ENCODE measurements at places on chromosomes 3 and 15.

- DNase-seq: no peak
Observed at GRCh38 chr3:37456270-37456708, 281.9 kb upstream of the LRRFIP2 start.

- no peak for DNase-seq
Observed at GRCh38 chr15:67266870-67267269, 12.3 kb downstream of the IQCH start.

GRCh38 chr15:65259367-65259797 is 27.3 kb downstream of the PARP16 start:
- no peak for DNase-seq

- no peak for DNase-seq
Observed at GRCh38 chr15:99566157-99566897, 543 bp downstream of the MEF2A start.

GRCh38 chr3:126525853-126526667 is 2.1 kb downstream of the CHST13 start:
- no peak for DNase-seq

DNA sequence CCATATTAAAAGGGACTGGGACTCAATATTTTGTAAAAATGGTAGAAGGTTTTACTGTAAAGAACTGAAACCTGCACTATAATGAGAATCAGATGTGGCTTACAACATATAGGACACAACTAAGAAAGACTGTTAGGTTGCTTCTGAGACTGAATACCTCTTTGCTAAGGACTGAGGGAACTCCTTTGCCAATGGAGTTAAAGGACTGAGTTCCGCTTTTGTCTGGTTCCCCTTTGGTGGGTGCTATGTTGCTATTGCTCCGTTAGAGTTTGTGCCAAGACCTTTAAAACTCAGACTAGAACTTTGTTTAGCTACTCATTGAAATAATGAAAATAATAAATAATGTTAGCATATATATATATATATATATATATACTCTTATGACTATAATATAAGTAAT is 147.8 kb upstream of the KCNMB2 start:
- no peak for DNase-seq

DNA sequence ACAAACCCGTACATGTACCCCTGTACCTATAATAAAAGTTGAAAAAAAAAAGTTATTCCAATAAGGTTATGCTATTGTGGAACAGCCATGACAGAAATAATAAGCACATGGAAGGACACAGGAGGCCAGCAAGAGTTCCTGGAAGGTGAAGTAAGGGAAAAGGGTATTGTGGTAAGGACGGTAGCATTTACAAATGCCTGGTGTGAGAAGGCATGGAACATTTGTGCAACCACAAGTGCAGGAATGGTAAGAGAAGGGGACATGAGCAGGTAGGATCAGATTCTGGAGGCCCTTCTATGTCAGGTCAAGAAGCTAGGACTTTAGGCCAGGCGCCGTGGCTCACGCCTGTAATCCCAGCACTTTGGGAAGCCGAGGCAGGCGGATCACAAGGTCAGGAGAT is 82.5 kb downstream of the PPP2R3A start:
- no peak for DNase-seq

GRCh38 chr3:48426944-48427629 is 2.8 kb downstream of the PLXNB1 start:
- DNase-seq: no peak

DNA sequence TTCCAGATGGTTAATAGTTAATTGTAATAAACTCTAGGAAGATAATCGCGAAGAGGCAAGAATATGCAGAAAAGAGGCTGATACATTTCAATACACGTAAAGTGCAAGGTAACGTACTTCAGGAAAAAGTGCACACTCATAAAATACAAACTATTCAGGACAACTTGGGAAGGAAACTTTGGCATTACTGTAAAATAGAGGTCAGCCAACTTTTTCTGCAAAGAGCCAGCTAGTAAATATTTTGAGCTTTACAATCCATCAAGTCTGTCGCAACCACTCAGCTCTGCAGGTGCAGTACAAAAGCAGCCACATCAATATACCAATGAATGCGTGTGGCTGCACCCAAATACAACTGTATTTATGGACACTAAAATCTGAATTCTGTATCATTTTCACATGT is 51.6 kb upstream of the THUMPD3 start:
- DNase-seq: no peak

DNA sequence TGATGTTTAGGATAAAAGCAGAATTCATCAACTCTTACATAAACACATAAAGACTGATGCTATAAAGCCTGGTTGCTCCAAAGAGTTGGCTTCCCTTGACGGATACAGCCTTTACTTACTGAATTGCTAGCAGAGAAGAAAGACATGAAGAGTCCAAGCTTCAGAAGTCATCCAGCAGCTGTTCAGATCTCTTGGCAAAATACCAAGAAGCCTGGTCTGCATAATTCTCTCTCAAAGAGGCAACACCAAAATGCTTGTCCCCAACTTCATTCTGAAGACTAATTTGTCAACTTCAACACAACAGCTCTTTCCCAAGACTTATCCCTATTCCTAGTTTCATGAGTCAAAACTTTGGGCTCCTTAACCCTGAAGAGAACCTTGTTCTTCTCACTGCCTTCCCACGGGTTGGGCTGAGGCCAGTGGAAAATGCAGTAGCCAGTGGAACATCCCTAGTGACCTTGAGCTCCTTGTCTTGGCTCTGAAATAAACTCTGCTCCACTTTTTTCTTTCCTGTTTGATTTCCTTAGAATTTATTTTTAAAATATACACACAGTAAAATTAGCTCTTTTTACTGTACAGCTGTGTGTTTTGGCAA is 119.2 kb upstream of the THBS1 start:
- DNase-seq: no peak

GRCh38 chr3:156209631-156210335 is 89.4 kb downstream of the KCNAB1 start:
- DNase-seq: no peak

GRCh38 chr3:32531010-32531647 is 28.5 kb upstream of the CMTM6 start:
- DNase-seq: no peak

DNA sequence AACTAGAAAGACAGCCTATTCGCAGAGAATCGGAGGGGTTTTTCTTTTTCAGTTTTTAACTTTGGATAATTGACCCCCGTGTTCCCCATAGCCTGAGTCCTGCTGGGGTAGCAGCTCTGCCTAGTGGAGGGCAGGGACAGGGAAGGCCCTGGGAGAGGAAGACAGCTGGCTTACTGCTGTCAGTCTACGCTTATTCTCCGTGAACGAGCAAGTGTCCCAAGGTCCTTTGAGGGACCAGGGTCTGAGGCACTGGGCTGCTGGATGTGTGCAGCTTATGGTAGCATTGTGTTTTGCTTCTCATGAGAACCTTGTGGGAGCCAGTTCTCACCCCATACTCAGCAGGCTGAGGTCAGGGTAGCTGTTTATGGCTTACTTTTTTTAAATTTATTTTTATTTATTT is 3.0 kb downstream of the LIMD1 start:
- DNase-seq: no peak

DNA sequence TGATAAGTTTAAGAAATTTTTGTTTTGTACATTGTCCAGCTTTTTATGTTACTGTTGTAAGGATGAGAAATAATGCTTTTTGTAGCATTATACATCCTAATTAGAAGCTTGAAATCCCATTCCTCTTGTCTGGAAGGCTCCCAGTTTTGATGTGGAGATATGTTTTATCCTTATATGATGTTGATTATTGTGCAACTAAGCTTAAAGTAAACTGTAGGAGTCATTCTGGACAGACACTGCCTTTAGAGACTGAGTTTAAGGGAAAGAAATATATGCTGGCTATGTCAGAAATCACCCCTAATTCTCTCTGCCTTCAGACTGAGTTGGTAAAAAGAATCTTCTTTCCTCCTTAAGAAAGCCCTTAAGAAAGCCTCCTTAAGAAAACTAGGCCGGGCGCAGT is 670.4 kb downstream of the ZPLD1 start:
- DNase-seq: no peak

DNA sequence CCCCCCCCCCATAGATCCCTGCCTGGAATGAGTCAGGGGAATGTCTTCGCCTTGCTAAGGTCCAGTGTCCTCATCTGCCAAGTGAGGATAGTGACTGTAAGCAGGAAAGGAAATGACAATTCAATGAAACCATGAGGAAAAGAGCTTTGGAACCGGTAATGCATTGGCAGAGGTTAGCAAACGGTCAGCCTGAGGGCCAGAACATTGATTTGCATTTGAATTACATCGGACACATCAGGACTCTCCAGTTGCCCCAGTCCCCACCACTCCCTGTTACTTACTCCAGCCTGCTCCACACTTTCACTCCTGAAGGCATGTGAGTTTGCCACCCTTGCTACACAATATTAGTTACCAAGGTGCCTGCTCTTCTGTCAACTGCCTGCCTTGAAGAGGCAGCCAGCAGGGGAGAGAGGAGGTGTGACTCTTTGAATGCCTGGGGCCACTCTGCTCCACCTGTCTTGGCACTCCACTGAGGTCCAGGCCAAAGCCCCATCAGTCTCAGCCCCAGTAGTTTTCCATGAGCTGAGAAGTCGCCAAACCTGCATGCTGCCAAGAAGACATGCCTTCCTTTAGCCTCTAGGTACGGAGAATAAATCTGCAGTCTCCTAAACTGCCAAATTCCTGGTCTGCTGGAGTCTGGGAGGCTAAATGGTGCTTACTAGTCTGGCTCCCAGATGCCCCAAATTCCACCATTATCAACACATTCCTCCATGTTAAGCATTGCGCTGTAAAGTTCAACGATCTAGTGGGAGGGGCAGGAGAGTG is 191.7 kb upstream of the TLE3 start:
- no peak for DNase-seq

- DNase-seq: no peak
Observed at GRCh38 chr15:26050984-26051383, 187.9 kb upstream of the ATP10A start.

GRCh38 chr3:113234028-113234427 is 22.7 kb downstream of the BOC start:
- no peak for DNase-seq

DNA sequence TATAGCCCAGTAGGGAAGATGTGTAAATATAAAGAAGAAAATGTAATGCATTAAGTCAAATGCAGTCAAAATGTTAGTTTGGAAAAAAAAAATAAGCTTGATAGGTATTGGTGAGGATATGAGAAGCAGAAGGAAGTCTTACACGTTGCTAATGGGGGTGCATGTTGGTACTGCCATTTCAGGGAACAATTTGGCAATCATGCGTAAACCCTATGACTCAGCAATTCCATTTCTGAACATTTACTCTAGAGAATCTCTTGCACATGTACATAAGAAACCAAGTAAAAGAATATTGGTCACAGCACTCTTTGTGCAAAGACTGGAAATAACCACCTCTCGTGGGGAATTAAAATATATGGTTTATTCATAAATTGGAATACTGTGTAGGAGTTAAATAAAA is 35.5 kb upstream of the TIMP4 start:
- DNase-seq: no peak

DNA sequence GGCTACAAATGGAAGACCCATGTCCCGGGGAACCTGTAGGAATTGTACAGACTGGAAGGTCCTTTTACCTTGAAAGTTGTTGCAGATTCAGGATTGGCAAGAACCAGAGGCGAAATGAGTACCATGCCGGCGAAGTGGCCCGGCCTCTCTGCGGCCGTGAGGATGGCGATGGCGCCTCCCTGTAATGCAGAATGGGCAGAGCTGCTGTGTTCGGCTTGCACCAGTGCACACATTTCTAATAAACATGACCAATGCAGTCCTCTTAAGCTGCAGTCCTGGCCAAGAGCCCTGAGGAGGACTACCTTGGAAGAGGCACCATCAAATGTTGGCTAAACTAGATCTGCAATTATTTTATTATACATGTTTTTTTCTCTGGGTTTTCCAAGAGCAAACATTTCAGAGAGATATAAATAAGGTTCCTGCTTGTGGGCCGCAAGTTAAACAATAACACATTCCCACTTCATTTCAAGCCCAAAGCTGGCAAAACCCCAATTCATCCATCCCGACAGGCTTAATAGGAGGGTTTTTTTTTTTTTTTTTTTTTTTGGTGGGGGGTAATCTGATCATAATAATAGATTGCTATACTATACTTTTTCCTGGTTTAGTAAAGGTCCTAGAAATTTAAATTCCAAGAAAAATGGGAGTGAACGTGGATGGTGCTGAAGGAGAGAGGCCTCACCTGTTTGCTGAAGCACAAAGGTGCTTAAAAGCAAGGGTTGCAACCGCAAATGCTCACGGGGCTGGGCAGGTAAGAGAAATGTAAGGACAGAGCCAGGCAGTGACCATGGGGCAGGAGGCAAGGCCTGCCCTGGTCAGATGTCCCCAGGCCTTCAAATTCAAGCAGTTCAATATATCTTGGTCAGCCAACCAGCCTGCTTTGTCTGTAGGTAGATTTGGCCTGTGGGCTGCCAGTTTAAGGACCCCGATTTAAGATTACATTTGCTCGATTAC is 48.5 kb downstream of the ABTB1 start:
- DNase-seq: no peak

GRCh38 chr3:104988496-104988895 is 378.2 kb upstream of the ALCAM start:
- no peak for DNase-seq

- no peak for DNase-seq
Observed at GRCh38 chr3:124981472-124981871, 46.9 kb upstream of the MUC13 start.

DNA sequence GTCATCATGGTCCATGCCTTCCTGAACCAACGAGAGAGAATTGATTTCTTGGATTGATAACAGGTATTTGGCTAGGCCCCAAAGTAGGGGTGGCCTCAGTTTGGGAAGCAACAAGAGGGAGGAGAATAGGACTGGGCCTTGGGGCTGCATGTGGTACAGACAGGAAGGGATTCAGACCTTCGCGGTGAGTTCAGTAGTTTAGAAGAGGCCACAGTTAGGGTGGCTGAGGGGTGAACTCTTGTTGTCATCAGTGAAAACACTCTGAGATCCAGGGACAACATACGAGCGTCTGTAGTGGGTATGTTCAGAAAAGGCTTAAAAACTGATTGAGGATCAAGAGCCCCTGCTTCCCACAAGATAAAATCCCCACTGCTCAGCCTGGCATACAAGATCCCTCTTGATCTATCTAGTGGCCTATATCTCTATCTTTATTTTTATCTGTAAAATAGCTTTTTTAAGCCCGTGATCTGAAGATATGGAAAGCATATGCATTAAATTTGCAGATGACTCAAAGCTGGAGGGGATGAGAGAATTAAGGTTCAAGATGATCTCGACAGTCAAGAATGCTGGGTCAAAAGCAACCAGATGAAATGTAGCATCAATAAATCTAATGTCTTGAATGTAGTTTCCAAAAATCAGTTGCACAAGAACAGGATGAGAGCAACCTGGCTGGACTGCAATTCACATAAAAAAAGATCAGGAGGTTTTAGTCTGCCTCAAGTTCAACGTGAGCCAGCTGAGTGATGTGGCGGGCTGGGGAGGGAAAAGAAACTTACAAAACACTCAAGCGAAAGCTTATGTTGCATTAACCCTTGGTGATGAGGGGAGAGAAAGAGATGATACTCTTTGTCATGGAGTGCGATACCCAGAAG is 221.1 kb upstream of the TLE3 start:
- no peak for DNase-seq

DNA sequence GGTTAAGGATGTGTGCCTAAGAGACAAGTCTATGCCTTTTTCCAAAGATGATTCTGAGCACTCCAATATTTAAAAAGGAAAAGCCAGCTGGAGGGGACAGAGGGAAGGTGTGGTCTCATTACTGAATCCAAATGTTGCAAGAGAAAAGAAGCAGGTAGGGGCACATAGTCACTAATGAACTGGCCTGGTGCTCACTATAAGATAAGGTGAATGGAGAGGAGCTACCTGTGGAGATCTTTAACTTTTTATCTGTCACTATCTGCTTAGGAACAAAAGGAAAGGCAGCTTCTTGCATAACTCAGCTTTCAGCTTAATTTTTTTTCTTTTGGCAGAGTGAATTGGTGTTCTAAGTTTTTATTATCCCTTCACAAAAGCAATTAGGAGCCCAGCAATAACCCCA is 69.1 kb downstream of the RPN1 start:
- no peak for DNase-seq

Measured in stimulated activated CD8-positive, alpha-beta memory T cell treated with anti-CD3 and anti-CD28 coated beads, Interleukin-15, amount 100 ng/mL, for 48 hours (primary cell).